ENCODE measurements at places on chromosomes 6 and 20.
A peak's percentile ranks its signal among the peaks of the same experiment; 100 is the strongest.

GRCh38 chr6:70079241-70079640, 212.9 kb downstream of the COL19A1 start:
- no peak for DNase-seq

DNA sequence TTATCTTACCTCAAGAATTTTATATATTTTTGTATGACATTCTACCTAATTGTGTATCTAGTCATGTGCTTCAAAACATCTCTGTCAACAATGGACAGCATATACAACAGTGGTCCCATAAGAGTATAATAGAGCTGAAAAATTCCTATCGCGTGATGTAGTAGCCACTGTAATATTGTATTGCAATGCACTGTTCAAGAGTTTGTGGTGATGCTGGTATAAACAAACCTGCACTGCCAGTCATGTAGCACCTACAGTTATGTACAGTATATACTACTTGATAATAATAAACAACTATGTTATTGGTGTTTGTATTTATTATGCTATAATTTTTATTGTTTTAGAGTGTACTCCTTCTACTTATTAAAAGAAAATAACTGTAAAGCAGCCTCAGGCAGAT, 672.7 kb downstream of the CD109 start:
- DNase-seq: no peak

GRCh38 chr6:63888416-63888815, 252.8 kb downstream of the PHF3 start:
- DNase-seq: no peak

DNA sequence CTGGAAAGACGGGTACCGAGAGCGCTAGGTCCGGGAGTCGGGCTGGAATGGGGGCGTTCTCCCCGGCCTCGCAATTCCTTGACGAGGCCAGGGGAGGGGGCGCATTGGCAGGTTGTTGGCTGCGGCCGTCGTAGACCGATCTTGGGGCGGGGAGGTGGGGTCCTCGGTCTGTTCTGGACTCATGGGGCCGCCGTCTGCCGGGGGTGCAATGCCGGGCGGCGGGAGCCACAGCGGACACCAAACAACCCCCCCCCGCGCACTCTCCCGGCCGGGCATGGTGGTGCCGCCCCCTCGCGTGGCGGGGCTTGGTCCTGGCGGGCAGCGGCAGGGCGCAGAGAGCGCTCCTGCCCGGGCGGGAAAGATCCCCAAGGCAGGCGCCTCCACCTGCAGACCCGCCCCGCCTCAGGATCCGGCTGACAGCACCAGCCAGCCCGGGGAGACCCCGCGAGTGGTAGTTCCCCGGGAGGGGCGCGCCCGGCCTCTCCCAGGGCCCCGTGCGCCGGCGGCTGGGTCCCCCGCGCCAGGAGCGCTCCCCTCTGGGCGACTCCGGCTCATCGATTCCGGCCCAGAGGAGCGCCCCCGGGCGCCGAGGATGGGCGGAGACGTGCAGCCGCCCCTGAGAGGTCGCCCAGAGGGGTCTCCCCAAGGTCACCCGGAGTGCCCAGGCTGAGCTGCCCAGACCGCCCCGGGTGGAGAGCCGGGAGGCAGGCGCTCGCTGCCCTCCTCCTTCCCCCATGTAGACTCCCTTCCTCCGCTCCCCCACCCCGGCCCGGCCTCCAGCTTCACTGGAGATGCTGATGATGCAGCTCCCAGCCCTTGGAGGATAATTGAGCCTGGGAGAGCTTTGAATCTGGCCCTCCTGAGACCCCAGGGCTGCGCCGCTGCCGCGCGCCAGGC, 709 bp downstream of the PPP1R16B start:
- DNase-seq: no peak

DNA sequence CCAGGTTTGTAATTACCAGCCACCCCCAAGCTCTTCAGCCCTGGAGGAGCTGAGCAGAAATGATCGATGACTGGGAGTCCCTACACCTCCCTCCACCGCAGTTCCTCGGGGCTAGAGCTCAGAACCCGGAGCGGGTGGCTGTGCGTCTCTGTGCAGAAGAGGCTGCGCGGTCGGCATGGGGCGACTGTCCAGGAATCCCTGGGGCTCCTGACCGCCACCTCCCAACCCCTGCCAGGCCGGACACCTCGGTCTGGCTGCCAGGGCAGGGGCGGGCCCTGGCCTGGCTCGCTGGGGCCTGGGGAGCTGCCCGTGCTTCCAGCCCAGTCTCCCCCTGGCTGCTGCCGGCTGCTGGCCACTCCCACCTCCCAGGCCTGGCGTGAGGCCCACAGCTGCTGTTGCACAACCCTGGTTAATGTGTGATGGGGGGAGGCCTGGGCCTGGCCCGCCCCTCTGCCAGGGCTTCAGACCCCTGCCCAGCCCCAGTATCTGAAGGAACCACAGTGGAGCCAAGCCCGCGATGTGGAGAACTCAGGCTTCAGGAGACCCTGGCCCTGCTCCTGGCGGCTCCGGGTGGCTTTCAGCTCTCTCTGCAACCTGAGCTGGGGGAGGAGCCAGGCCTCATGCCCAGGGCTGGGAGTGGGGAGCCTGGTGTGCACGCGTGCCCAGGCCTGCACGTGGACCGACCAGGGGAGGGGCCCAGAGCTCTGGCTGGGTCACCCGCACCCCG, 1.2 kb downstream of the SLC2A4RG start:
- DNase-seq: peak; percentile 64

- DNase-seq: no peak
Measured at GRCh38 chr6:67802771-67803170, 832.3 kb upstream of the ADGRB3 start.

GRCh38 chr6:95280686-95281273, 296.6 kb upstream of the MANEA start:
- peak; percentile 3 for DNase-seq

DNA sequence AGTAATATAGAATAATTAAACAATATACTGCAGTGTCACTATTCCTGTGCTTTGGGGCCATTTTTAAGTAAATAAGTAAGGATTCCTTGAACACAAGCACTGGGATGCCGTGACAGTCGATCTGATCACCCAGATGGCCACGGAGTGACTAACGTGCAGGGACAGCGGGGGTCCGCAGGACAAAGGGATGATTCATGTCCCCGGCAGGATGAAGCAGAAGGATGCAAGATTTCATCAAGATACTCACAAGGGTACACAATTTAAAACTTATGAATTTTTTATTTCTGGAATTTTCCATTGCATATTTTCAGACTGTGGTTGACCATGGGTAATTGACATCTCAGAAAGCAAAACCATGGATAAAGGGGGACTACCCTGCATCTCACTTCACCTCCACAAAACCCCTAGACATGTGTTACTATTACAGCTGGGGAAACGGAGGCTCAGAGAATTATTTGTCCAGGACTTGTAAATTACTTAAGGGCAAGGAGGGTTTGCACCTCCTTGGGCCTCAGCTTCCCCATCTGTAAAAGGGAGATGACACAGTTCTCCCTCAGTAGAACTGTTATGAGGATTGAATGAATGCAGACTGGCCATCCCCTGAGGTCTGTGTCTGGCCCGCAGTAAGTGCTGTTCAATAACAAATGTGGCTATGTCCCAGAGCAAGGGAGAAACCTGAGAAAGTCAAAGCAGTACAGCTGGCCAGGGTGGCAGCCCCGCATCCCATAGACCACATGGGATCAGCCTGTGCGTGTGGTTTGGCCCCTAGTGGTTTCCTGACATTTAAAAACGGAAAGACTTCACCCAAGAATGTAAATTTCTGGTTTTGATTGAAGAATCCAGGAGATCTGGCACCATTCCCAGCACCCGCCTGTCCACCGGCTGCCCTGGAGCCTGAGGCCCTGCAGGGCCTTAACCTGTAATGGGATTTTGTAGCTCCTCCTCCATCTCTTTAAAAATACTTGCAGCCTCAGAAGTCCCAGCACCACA, 235.5 kb downstream of the BMP7 start:
- no peak for DNase-seq

DNA sequence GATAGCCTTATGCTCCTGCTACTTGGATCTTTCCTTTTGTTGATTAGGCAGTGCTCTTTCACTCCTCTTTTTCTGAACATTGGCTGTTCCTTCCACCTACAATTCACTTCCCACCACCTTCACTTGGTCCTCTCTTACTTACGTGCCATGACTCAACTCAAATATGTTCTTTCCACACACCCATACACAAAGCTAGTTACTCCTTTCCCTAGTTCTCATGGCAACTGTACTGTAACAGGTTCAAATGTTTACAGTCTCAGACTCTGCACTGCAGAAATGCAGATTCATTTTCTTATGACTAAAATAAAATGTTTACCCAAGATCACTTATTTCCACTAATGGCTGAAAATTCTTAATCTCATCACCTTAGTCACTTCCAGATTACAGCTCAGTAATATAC, 174.0 kb upstream of the TSHZ2 start:
- no peak for DNase-seq

DNA sequence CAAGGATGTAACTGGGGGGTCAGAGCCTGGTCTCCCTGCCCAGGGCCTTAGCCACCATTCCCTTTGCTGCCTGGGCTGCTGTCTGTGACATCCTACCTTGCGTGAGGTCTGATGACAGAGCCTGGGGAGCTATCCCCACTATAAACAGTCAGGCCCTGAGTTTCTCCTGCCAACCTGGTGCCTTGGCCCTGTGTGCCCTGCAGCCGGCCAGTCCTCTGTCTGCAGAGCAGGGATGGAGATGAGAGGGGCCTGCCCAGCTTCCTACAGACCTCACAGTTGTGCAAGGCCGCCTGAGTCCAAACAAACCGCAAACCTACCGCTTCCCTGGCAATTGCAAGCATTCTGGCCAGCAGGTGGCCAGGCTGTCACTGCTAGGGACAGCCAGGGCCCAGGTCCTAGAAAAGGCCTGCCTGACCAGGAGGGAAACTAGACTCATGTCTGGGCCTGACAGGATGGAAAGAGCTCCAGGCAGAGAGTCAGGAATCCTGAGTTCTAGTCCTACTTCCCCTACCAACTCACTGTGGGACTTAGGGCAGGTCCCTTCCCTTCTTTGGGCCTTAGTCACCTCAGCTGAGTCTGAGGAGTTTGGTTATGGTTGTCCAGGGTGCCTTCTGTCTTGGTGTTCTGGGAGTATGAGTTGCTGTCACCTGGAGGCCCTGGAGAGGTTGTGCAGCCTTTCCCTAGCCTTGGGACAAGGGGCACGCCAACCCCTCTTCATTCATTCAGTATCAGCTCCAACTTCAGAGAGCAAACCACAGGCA, 86.2 kb downstream of the VEGFA start:
- DNase-seq: no peak

DNA sequence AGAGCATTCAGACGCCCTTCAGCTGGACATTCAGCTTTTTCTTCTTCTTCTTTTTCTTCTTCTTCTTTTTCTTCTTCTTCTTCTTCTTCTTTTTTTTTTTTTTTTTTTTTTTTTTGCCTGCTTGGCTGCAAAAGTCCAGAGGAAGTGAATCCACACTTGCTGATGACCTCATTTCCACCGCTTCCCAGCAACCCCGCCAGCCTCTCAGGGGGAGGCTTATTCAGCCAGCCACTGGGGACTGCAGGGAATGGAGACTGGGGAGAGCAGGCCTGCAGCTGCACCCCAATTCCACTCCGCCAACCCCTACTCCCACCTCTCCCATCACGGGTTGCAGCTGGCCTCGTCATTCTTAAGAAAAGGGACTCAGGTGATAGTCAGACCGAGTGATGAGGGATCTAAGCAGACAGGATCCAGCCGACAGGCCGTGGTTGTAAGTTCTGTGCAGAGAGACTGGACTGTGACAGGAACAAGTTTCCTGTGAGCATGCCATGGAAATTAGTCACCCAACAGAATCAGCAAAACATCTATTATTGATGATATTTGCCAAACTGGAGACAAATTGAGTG, 59.0 kb upstream of the QKI start:
- no peak for DNase-seq

DNA sequence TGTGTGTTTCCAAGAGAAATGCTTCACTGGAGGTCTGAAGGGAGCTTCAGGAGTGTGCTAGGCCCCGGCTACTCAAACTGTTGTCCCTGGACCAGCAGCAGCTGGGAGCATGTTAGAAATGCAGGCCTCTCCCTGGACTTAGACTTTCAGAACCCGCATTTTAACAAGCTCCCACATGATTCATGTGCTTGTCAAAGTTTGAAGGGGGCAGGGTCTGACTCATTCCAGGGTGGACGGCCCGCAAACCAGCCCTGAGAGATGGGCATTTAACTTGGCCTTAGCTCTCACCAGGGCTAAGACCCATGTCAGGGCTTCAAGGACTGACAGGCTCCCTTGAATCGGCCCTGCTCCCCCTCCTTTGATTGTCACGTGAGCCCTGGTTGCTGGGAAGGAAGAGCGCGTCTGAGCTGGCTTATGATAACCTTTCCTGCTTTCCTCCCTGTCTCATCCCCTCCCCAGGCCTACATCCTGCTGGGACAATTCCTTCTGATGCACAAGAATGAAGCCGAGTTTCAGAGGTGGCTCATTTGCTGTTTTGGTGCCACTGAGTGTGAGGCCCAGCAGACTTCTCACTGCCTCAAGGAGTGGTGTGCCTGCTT, 35.5 kb downstream of the BANF2 start:
- no peak for DNase-seq

- DNase-seq: no peak
Measured at GRCh38 chr20:2626853-2627541, 25.4 kb upstream of the NOP56 start.

GRCh38 chr6:111201244-111201554, 113.9 kb downstream of the SLC16A10 start:
- no peak for DNase-seq

- DNase-seq: no peak
Measured at GRCh38 chr6:157996201-157996712, 14.6 kb downstream of the SYNJ2 start.

DNA sequence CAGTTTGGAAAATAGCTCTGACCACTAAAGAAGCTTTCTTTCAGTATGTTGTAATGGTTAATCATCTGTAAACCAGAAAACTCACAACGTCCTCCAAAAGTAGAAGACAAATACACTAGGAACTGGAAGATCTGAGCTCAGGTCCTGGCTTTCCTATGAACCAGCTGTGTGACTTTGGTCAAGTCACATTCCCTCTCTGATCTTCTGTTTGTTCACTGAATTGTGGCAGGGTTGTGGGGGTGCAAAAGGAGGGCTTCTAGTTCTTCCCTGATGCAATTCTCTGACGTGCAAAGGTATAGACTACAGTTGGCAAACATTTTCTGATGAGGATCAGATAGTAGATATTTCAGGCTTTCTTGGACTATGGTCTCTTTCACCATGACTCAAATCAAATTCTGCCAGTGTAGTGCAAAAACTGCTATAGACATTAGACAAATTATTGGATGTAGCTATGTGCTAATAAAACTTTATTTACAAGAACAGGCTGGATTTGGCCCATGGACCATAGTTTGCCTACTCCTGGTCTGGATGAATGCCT, 44.9 kb downstream of the ATXN1 start:
- DNase-seq: no peak

DNA sequence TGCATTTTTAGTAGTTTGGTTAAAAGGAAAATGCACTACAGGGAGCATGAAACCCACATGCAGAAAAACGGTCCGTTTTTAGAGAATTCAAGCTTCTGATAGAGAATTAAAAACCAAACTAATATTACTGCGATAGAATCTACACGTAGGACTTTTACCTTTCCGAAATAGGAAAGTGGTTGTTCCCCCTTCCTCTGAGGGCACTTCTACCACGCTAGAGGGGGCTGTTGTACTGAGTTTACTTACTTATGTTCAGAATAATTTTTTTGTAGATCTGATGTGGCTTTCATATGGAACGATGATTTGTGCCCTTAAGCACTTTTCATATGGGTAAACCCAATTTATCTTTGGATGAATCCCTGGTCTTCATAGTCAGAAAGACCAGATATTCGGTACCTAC, 264.3 kb upstream of the PLN start:
- DNase-seq: peak; percentile 47

Measured in LNCaP clone FGC (cell line).